ENCODE measurements at places on chromosomes 6 and 20.

DNA sequence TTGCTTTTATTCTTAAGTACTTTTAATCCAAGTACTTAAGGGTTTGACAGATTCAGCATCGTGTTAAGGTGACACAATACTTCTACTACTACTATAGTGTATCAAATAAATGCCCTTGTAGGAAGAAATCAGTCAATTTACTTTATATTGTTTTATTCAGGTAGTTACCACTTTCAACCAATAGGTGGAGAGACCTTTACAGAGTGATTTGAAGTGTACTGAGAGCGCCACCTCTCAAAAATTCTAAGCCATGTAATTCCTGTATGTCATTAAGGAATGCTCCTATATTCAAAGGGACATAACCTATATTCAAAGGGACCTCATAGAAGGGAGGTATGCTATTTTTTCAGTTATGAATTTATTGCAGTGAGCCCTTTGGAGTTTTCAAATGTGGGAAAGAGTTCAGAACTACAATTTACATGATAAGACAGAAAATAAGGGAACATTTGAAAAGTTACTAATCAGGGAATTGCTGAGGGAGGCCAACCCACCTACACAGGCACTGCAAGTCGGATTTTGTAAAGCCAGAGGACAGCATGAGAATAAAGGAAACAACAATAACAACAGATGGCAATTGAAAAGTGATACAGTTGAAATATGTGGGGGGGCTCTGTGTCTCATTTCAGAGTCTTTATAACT is 955.6 kb downstream of the TBC1D32 start:
- no peak for DNase-seq

- DNase-seq = no peak
Observed at GRCh38 chr6:13178107-13178506, 150.2 kb downstream of the TBC1D7 start.

DNA sequence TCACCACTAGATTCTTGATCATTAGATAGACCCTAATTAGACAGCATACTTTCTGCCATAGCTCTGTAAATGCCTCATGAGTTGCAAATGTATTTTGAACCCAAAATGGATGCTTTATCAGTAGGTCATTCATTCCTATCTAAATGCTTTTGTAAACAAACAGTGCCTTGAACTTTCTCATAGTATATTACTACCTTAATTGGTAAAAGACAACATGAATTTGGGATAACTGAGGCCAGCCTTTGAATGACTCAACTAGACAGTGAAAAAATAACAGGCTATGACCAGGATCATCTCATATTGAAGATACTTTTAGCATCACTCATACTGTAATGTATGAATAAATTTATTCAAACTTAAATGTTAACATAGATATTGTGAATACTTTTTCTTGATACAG is 37.0 kb upstream of the PRL start:
- no peak for DNase-seq

DNA sequence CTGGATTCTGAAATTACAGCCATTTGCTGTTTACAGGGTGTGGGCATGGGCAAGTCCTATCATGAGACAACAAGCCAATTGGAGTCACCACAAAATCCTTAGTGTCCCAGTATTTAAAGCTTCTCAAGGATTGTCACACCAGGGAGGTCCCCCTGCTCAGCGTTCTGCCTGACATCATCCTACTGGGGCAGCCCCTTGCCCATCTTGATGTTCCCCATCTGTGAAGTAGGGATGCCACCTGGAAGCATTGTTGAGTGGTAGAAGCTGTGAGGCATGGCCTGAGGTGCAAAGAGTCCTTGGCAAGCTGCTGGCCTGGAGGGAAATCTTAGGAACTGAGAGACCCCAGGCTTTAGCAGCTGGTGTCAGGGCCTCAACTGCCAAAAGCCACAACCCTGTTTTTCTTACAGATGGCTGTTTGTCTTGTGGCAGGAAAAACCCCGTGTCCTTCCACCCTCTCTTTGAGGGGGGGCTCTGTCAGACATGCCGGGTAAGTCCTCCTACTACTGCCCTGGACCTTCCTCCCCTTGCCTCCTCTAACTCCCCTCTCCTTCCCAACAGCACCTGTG is 23.3 kb upstream of the MAPRE1 start:
- DNase-seq = no peak

DNA sequence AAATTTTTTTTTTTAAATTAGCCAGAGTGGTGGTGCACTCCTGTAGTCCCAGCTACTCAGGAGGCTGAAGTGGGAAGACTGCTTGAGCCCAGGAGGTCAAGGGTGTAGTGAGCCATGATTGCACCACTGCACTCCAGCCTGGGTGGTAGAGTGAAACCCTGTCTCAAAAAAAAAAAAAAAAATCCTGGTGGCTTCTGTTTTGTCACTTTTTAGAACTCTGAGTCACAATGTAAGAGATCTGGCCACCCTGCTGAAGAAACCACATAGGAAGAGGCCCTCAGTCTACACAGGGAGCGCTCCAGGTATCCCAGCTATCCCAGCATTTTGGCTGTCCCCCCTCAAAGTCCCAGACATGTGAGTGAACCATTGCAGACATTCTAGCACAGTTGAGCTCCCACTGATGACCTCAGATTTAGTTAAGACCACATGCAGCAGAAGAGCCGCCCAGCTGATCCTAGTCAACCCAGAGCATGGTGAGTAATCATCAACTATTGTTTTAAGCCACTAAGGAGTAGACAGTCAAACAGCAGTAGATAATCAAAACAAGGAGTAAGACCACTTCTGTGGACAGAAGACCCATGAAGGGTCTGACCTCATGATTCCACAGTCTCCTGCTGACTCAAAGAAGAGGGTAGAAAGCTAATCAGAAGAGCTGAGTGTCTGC is 12.7 kb upstream of the ARFGEF2 start:
- no peak for DNase-seq

GRCh38 chr20:31740208-31740607 is 1.1 kb downstream of the TPX2 start:
- no peak for DNase-seq

DNA sequence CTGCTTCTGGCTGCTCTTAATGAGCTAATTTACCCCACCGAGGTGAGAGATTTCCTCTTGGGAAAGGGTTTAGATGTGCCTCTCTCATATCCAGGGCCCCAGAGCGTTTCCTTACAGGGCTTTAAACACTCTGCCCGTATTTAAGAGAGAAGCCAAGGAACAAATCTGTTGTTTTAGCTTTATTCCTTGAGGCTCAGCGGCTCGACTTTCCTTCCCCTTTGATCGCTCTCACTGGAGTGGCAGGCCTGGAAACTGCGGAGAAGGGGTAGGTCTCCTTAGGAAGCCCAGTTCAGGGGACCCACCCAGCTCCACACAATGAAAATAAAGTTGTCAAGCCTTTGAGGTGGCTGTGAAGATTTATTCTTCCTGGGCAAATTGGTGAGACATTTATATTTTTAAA is 132.0 kb upstream of the JAG1 start:
- DNase-seq = no peak

- DNase-seq = no peak
Observed at GRCh38 chr6:15399641-15400470, 154.0 kb downstream of the JARID2 start.

DNA sequence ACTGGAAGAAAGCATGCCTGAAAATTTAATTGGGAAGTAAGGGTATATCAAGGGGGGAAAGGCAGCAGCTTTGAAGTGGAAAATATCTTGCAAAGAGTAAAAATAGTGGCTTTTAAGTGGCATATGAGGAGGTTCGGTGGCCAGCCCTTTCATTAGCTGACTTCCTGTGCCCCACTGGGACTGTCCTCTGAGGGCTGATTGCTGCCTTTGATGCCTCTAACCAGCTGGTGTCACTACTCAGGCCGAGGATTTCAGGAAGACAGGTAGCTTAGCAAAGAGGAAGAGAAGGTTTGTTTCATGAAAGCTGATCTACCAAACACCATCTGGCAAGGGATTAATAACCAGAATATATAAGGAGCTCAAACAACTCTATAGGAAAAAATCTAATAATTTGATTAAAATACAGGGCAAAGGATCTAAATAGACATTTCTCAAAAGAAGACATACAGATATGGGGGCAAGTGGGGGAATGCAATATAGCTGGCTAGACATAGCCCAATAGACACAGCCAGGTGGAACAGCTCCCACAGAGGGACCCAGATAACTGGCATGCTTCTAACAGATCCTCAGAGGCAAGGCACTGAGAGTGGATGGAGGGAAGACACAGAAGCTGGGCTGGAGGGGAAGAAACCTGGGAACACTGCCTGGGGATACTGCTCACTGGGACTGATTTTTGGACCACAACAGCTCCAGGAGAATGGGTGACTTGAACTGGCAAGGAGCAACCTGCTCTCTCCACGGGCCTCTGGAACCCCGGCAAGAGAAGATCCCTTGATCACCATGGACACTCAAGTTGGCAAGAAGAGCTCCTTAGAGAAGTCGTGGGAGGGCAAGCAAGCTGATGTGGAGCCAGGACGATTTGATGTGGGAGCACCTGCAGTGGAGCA is 33.2 kb downstream of the CCN2 start:
- DNase-seq = no peak

DNA sequence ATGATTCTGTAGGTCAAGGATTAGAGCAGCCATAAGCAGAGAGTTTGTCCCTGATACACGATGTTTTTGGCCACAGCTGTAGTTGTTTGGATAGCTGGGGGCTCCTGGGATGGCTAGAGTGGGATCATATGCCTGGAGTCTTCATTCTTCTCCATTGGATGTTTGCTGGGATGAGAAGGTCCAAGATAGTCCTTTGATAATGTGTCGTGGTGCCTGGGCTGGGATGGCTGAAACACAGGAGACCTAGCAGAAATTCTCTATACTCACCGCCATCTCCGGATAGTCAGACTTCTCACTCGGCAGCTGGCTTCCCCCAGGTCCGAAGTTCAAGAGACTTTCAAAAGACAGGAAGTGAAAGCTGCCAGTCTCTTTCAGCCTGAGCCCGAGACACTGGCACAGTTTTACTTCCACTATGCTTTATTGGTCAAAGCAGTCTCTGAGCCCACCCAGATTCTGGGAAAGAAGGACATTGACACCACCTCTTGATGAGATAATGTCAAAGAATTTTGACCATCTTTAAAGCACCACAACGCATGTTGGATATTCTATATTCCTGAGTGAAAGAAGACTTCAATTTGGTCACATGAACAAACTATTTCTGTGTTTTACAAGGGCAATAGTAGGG is 16.0 kb downstream of the MARCKS start:
- DNase-seq = peak; percentile 53

- peak; percentile 59 for DNase-seq
Observed at GRCh38 chr6:35552285-35552917, 39.7 kb upstream of the TULP1 start.

All from CD4-positive, alpha-beta T cell treated with Interferon gamma for 1 hour (primary cell).